ENCODE measurements at places on chromosomes 5 and 9. TPM values are rescaled to one million over a fixed set of nuclear protein-coding genes. Genes with fewer than 3 reads are reported as not detected.

USP20 gene
- 9.0 TPM for total RNA-seq

MAP3K1 gene
- total RNA-seq = 13.8 TPM

NUTM2F gene
- total RNA-seq = not detected

ITGA2 gene
- 107 TPM for total RNA-seq

RGS7BP gene
- 7.3 TPM for total RNA-seq

FGF18 gene
- total RNA-seq = not detected
